ENCODE measurements at places on chromosomes 1 and 21.

DNA sequence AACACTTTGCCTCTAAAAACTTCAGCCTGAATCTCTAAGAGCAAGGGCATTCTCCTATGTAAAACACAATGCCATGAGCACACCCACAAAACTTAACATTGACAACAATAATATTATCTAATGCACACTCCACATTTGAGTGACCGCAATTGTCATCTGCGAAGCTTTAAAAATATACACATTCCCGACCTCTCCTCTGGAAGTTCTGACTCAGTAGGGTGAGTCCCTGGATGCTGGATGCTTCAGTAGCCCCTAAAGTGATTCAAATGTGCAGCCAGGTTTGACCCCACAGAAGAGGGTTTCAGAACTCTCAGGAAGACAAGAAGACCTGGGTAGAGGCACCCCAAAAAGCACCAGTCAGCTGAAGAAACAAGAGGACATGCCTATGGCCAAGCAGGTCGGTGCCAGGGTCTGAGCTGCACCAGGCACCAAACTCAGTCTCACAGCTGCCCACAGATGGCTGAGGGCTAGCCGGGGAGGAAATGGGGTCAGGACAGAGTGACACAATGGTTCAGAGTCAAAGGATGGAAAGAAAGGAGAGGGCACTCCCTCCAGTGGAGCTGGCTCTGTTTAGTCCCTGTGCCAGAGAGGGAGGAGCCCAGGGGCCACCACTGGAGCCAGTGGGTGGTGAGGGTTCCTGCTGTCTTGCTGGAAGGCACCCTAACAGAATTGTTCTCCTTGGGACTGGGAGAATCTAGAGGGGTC lies 17.4 kb downstream of the PIK3C2B start:
- no peak for DNase-seq

DNA sequence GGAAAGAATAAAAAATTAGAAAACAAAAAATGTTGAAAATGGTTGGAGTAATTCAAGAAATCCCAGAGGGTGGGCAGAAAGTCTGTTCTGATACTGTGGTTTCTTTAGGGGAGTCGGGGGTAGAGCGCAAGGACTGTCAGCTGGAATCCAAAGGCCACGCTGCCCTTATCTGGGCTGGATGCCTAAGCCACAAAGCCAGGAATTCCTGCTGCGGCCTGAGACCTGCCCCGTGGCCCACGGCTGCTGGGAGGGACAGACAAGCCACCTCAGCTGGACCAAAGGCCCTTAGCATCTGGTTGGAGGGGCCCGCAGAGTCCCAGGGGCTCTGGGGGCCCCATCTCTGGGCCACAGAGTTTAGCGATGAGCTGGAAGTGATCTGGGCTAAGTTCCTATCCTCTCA lies 60.2 kb downstream of the DMRTB1 start:
- DNase-seq: no peak

- DNase-seq: no peak
Measured at GRCh38 chr1:3231245-3231644, 162.2 kb downstream of the PRDM16 start.

GRCh38 chr1:14494911-14495310 lies 103.6 kb upstream of the KAZN start:
- DNase-seq: no peak

DNA sequence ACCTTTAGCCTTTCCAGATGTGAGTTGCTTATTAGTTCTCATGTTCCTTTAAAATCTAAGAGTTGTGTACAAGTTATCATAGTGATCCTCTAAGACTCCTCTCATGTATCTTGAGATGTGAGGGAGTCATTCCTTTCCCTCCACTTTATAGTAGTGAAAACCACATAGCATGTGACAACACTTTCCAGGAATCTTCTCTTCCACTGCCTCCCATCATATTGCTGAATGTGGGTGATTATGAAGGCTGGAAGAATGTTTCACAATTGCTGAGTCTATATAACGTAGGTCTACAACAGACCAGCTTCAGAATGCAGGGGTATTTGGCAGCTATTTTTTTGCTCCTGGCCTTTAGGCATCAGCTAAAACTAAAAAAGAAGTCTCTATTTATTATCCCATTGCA lies 44.7 kb upstream of the LRRC7 start:
- DNase-seq: no peak

- no peak for DNase-seq
Measured at GRCh38 chr1:31800674-31800967, 15.2 kb downstream of the SPOCD1 start.

- no peak for DNase-seq
Measured at GRCh38 chr1:33442141-33442540, 11.2 kb upstream of the PHC2 start.

Data from NCI-H1105 treated with DMSO at 0.1 percent for 48 hours (cell line).